ENCODE measurements at places on chromosomes 3 and 15.
A peak's percentile ranks its signal among the peaks of the same experiment; 100 is the strongest.

DNA sequence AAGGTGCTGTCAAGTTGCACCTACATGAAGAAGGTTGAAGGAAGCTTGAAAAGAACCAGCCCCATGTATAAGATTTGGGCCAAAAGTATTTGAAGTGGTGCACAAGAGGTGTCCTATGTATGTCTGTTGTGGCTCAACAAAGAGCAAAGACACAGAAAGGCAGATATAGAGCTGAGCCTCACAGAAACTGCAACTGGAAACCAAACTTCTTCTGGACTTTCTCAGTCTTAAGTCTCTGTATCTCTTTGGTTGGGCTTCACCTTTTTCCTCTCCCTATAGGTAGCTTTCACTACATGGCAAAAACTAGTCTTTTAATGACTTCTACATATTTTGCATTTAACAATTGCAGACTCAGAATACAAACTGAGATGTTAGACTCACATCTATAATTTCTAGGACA is 8.8 kb upstream of the CMC1 start:
- DNase-seq = no peak

GRCh38 chr3:180320631-180321030 is 281.3 kb upstream of the TTC14 start:
- no peak for DNase-seq

DNA sequence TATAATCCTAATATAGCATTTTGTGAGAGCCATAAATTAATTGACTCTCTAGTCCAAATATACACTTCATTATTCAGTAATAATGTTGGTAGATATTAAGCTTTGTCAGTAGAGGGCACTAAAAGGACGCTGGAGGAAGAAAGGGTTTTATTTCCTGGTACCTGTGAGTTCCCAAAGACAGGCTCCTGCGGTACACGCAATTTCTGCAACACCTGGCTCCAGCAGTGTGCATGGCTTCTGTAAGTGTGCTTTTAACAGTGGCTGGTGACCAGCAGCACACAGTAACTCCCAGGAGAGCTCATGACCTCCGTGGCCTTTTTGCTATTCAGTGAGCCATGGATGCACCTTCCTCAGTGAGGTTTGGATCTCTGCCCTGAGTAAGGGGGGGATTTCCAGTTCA is 338.3 kb upstream of the ZNF385D start:
- peak; percentile 31 for DNase-seq

DNA sequence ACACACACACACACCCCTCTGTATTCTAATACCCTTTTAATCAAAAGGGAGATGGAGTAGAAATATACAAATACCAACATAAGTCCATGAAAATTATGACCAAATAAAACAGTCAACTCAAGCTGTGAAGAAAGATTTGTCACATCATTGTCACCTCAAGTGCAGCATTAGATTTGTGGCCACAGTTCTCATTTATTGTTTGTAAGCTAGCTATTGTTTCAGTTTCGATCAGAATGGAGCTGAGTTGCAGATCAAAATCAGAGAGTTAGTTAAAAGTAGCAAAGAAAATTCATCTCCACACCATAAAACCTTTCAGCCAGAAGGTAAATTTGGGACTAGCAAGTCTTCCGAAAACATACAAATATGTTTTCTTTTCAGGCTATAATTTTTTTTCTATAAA is 267.7 kb upstream of the LMCD1 start:
- no peak for DNase-seq

- no peak for DNase-seq
These were observed 6.4 kb downstream of the RASA2 start for GRCh38 chr3:141493184-141493583.

DNA sequence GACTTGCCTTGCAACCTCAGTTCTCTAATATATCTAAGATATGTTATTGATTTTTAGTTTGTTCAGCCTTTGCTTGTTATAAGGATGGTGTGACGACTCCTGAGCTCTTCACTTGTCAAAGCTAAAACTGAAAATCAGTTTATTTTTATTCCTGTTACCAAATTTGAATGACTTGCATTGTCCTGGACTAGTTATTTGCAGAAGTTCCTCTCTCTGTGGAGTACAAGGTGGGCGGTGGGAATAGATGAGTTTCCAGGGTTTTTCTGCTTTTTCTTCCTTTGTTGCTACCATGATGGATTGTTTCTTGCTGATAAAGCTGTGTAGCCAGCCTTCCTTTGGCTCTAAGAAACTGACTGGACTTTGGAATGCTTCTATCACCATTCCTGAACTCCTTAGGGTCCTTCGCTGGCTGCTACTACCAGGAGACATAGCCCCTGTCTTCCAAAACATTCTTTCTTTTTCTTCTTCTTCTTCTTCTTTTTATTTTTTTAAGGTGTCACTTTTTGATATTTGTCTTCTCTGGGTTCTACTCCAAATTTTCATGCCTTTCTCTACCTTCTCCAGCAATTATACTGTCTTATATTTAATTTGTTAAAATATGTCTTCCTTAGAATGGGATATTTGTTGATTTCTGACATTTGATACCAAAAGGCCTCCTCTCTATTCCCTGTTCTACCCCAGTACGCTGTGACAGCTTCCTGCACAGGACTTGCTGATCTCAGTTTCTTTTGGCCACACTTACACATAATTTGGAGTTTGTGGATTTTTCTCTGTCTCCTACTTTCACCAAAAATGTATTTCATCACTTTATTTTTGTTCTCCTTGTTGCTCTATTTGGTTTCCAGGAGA is 145.1 kb upstream of the THRB start:
- no peak for DNase-seq

- no peak for DNase-seq
These were observed 106.7 kb downstream of the ZIC4 start for GRCh38 chr3:147299656-147300055.

- DNase-seq = no peak
These were observed 133.7 kb downstream of the FOXB1 start for GRCh38 chr15:60137711-60138396.

- DNase-seq = no peak
These were observed 73.3 kb downstream of the USP13 start for GRCh38 chr3:179726075-179726699.

GRCh38 chr3:16024548-16024947 is 149.9 kb upstream of the GALNT15 start:
- DNase-seq = peak; percentile 80

GRCh38 chr15:73954188-73955145 is 28.2 kb downstream of the LOXL1 start:
- DNase-seq = no peak

GRCh38 chr3:132822266-132822665 is 100.1 kb upstream of the NPHP3 start:
- no peak for DNase-seq

GRCh38 chr15:60324706-60325438 is 72.9 kb downstream of the ANXA2 start:
- no peak for DNase-seq

GRCh38 chr3:172289583-172289982 is 158.7 kb downstream of the GHSR start:
- no peak for DNase-seq

DNA sequence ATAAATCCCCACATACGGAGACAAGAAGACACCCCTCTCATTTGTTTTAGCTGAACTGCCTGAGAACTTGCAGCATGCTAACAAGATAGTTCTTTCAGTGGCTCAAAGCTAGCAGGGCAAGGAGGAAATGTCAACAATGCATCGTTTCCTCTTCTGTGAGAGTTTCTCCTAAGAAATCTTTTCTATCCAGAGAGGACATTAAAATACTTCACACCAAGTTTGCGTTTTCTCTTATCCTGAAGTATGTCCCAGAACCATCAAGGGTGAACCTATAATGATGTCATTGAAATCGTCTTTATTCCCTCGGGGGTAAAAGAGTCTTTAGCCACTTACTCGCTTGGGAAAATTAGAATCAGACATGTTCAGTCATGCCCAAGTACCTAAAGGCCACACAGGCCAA is 541.7 kb upstream of the MDFIC2 start:
- no peak for DNase-seq

- DNase-seq = peak; percentile 86
These were observed at the start of gene KLF15 for GRCh38 chr3:126357295-126358037. KLF15 (minus strand) TSS chr3:126357408; CDS start chr3:126352922, 4,486 bp downstream.

DNA sequence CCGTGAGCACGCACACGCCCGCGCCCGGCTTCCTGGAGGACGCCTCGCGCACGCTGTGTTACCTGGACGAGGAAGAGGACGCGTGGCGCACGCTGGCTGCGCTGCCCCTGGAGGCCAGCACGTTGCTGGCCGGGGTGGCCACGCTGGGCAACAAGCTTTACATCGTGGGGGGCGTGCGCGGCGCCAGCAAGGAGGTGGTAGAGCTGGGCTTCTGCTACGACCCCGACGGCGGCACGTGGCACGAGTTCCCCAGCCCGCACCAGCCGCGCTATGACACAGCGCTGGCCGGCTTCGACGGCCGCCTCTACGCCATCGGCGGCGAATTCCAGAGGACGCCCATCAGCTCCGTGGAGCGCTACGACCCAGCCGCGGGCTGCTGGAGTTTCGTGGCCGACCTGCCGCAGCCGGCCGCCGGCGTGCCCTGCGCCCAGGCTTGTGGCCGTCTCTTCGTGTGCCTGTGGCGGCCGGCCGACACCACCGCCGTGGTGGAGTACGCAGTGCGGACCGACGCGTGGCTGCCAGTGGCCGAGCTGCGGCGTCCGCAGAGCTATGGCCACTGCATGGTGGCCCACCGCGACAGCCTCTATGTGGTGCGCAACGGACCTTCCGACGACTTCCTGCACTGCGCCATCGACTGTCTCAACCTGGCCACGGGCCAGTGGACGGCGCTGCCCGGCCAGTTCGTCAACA is 890 bp downstream of the KBTBD13 start:
- no peak for DNase-seq

DNA sequence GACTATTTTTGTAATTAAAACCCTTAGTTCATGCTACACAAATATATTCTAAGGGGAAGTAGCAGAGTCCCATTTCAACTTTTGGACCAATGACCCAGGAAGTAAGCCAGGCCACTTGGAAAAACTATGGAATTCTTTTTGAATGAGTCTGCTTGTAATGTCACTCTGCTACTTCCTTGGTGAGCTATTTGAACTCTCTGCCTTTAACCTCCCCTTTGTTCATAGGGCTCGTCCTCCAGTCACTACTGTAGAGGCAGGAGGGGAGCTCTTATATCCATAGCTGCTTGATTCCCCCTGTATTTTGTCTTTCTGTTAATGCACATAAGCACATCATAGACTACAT is 119.6 kb downstream of the UACA start:
- DNase-seq = no peak

GRCh38 chr15:88630798-88631463 is 7.9 kb upstream of the ISG20 start:
- no peak for DNase-seq

DNA sequence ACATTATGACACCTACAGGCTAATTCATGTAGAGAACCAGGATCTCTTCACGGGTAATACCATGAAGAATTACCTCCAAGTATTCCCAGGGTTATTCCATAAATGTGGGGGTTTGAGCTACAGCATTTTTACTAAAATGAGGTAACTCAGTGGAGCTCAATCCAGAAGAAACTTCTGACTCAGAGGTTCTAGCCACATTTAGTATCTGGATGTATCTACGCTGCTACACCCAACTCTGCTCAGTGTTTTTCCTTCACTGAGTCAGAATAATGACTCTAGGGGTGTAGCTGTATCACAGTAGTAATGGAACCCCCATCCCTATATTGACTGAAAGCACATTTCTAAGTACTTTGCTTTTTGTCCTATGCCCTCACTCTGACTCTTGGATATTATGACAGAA is 52.4 kb downstream of the COPS2 start:
- DNase-seq = no peak

DNA sequence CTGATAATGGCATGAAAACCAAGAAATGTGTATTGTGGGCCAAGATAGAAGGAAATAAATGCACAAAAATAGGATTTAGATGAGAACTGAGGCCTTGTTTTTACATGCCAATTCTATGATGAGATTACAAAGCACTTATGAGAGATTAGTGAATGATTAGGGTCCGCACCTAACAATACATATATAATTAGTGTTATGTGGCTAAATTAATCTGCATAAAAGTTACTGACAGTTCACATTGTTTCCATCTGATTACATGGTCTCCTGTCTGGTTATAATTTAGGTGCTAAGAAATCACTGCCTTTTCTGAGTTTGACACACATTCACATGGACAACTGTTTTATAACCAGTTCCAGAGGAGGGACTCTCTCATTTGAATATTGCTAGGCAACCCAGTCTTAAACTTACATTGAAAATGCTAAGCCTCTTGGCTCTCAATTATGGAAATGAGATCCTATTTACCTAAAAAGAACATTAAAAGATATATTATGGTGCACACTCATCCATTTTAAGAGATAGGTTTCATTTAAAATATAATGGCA is 117.0 kb upstream of the ARL6 start:
- no peak for DNase-seq

DNA sequence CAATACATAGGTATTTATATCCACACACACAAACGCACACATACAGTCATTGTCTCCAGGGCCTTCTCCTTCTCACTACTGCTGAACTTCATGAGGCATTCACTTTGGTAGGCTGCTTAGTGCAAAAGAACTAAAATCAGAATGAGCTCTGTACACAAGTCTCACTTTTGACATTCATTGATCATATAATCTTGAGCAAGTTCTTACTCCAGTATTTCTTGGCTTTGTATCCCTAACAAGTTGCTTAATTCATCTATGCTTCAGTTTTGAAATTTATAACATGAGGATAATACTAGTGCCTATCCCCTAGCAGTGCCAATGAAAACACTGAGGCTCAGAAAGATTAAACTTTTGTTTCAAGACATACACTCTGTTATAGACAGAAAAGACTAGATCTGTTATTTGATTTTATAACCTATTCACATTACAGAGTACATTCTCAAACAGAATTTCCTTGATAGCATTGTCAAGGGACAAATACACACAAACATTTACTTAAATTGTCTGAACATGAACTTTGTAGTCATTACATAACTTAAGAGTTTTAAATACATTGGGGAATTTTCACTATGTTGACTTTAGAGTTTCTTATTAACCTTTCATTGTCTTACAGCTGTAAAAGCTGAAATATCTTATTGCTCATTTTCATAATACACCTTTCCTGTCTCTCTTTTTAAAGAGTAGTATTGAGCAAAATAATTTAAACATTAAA is 55.0 kb upstream of the SI start:
- DNase-seq = no peak

DNA sequence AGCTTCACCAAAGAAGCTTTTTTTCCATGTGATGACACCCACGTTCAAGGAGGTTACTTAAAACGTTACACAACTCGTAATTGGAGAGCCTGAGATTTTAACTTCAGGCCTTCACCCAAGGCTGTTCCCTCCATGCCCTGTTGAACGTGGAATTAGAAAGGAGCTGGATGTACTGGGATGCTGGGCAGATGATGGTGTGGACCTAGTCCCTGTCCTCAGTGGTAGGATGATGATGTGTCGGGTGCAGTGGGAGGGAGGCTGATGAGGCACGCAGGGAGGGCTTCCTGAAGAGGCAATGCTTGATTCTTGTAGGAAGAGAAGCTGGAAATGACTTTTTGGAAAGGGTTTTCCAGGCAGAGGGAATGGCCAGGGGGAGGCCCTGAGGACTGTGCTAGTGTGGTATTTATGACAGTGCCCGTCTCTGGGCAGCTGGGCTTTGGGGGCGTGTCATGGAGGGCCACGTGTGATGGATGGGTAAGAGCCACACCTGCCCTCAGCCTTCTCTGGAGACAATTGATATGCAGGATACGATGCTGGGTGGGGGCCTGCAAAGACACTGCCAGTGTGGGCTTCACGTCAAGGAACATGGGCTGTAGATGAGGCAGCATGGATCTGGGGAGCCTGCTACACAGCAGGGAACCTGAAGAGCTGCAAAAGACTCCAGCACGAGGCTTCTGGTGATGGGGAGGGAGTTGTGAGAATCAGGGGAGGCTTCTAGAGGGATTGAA is 15.3 kb downstream of the SYNM start:
- DNase-seq = no peak

GRCh38 chr3:105402287-105402801 is 35.6 kb downstream of the ALCAM start:
- DNase-seq = no peak

GRCh38 chr3:152192050-152192449 is 76.7 kb upstream of the MBNL1 start:
- no peak for DNase-seq
